ENCODE measurements at places on chromosomes 12 and 14. TPM values are rescaled to one million over a fixed set of nuclear protein-coding genes. Genes with fewer than 3 reads are reported as not detected.

- DNase-seq, result no peak
Observed at GRCh38 chr14:97626088-97626487, 828.9 kb downstream of the VRK1 start.

DNA sequence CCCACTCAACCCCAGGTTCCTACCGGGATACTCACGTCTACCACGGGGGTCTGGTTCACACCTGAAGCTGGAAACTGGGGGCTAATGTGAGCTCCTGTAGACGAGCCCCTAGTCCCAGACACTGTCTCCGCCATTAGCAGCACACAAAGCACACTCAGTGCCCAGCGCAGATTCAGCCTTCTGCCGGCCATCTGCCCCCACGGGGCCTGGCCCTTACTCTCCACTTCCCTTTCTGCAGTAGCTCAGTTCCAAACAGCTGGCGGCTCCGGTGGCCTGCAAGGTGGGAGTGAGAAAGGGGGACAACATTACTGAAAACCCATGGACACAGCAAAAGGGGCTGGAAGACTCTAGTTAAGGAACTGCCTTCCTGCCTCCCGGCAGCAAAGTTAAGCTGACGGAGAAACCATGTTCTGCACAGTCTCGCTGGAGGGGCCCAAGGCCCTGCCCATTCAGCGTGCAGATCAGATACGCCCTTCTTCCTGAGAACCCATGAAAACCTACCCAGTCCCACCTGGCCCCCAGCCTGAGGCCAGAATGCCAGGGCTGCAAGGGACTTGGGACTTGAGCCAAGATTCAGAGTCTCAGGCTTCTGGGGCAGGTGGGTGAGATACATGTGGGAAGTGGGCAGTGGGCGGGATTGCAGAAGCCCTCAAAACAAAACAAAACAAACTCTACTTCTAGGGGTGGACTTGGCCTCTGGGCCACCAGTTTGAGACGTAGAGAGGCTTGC lies 2.1 kb downstream of the SLC8B1 start:
- DNase-seq, result peak; percentile 55

DNA sequence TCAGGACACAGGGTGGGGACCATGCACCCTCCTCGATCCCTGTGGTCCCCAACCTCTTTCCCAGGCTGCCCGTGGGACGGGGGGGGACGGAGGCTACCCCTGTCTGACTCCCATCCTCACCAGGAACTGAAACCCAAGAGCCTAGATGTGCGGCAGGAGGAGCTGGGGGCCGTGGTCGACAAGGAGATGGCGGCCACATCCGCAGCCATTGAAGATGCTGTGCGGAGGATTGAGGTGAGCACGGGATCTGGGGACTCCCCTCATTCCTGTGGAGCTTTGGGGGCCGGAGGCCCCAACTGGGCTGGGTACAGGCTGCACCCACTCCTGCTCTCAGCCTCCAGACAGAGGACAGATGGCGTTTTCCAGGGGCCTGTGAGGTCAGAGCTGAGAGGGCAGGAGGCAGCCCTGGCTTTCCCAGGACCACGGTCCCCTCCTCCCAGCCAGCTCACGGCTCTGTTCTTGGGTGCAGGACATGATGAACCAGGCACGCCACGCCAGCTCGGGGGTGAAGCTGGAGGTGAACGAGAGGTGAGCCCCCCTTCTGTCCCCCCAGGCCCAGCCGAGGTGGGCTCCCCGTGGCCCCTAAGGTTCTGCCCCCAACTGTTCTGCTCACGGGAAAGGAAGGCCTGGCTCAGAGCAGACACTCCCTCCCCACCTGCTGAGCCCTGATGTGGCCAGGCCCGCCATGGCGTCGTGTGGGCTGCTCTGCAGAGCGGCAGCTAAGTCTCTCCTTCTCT lies 24.2 kb downstream of the HIP1R start:
- peak; percentile 41 for DNase-seq

GRCh38 chr14:75280831-75281653 lies 2.4 kb downstream of the FOS start:
- DNase-seq, result no peak

DNA sequence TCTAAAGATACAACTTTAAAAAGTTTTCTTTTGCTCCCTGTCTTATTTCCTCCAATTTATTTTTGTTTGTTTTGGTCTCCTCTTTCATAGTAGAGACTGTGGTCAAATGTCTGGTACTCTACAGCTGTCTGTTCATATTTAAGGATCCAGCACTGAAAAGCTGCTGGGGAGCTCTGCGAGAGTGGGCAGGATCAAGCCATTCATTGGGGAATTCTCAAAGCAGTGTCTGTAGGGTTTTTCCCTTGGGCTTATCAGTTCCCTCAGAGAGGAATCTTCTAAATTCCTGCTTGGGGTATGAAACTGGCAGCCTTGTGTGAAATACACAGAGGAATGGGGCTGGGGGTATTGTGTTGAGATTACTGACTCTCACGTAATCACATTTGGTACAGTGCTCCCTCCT lies 52.3 kb downstream of the FNTB start:
- no peak for DNase-seq

DNA sequence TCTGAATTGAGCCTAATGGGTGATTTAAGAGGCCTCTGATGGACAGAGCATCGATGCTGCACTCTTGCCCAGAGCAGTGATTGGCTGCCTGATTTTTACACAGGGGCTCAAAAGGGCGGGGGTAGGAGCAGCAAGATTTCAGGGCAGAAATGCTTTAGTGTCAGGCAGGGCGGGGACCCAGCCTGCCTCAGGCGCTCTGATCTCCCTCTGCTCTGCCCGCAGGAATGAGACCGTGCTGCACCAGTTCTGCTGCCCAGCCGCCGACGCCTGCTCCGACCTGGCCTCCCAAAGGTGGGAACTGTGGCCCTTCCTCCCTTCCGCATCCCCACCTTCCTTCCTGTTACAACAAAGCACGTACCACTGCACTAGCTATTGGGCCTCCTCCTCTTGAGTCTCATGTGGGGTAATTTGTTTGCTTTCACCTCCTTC lies 32.4 kb downstream of the IQSEC3 start:
- DNase-seq, result no peak

- DNase-seq, result no peak
Observed at GRCh38 chr12:47988073-47989022, 15.9 kb downstream of the COL2A1 start.

- no peak for DNase-seq
Observed at GRCh38 chr12:66571361-66571915, 107.4 kb downstream of the GRIP1 start.

DNA sequence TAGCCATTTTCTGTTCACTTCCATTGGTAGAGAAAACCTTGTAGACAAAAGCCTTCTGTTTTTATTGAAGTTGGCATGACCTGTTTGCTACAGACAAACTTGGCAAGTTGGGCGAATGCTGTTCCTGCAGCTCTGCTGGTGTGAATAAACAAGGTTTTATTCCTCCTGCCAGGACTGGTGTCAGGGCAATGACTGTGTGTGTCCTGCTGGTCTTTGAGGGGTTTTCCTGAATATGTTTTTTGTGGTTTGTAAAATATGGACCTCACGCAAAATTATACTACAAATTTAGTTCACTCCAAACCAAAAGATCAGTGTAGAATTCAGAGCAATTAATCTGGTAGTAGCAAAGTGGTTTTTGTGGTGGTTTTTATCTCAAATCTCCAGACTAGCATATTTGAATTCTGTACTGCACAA lies 140.8 kb downstream of the ERC1 start:
- no peak for DNase-seq

GRCh38 chr12:83082690-83083276 lies 396.1 kb downstream of the TMTC2 start:
- no peak for DNase-seq

- DNase-seq, result no peak
Observed at GRCh38 chr14:32603992-32604565, 275.0 kb downstream of the AKAP6 start.

MAP3K9 gene
- 1.4 TPM for total RNA-seq

TAS2R13 gene
- 0.27 TPM for total RNA-seq

TOX4 gene
- 78.1 TPM for total RNA-seq

All from Right ventricle myocardium superior (tissue), 1 donor.